ENCODE measurements at places on chromosomes 3 and 15.

DNA sequence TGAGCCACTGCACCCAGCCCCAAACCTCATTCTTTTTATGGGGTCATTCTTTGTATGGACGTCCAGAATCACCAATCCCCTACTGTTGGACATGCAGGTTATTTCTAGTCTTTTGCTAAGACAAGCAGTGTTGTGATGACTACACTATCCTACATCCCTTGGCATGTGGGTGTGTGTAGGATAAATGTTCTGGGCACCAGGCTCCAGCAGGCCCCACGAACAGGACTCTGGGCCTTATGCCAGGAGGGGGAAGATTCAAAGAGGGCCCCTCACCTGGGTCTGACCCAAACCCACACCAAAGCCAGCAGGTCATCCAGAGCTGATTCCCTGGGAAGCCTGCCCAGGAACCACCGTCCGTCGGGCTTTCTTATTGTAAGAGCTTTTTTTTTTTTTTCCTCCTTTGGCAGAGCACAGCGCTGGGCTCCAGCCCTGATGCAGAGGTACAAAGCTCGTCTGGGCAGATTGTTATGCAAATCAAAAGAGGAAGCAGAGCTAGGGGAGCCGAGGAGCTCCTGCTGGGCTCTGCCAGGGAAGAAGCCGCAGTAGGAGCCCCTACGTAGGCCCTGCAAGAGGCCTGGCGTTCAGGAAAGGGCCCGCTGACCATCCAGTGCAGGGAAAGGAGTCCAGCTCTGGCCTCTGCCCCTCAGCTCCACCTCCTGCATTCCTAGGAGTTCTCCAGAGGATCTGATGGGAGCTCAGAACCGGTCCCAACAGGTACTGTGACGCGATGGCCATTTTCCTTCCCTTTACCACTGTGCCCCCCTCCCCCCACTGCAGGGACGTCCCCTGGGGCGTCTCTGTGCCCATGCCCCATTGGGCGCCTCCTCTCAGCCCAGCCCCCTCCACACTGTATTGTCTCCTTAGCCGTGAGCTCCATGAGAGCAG is 29.0 kb upstream of the FURIN start:
- no peak for DNase-seq

GRCh38 chr3:52280050-52280461 is 1.6 kb upstream of the WDR82 start:
- no peak for DNase-seq

GRCh38 chr3:133943639-133944141 is 48.0 kb upstream of the RAB6B start:
- DNase-seq = no peak

GRCh38 chr3:100546020-100546744 is 53.8 kb downstream of the TMEM45A start:
- no peak for DNase-seq

DNA sequence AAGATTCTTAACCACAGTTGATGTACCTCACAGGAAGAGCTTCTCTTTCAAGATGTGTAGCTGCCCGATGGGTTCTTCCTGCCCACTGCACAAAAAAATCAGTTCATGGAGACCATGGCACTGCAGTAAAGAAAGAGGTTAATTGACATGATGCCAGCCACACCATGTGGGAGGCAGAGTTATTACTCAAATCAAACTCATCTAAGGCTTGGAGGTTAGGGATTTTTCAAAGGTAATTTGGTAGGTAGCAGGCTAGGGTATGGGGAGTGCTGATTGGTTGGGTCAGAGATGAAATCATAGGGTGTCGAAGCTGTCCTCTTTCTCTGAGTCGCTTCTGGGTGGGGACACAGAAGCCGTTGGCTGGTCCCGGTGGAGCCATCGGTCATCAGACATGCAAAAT is 57.4 kb upstream of the BDH1 start:
- DNase-seq = no peak

- no peak for DNase-seq
These were observed 159.2 kb upstream of the PPP2R3A start for GRCh38 chr3:135806317-135806716.

DNA sequence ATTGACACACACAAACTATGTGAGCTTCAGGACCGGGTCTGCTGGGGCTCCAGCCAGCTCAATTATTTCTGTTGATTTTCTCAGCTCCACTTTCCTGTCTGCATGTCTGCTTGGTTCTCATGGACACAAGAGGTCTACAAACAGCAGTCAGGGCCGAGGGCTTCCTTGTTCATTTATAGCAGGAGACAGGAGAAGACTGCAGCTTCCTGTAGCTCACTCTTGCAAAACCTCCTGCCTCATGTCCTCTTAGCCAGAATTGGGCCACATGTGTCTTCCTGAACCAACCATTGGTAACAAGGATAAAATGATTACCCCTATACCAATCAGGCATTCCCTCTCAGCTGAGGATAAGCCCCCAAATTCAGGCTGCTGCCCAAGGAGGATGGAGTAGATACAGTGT is 182.8 kb downstream of the TLE3 start:
- no peak for DNase-seq

DNA sequence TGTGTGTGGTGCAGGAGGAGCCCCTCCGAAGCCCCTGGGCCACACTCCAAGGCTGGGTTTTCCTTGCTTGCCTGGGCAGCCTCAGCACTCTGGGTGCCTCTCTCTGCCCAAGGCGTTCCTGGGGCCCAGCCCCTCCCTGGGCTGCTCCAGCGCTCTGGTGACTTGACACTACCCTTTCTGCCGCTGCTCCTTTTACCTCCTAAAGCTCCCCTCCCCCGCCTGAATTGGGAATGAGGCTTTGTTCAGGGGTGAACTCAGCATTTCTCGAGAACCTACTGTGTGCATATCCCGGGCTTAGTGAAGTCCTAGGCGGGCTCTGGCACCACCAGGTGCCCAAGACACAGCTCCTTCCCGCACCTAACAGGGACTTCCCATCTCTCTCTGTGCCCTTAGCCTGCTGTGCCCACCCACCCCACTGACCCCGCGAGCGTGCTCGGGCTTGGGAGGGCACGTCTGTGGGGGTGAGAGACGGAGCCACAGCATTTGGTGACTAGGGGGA is 1.2 kb upstream of the BAHD1 start:
- DNase-seq = no peak

Measured in stimulated activated CD8-positive, alpha-beta memory T cell treated with anti-CD3 and anti-CD28 coated beads, Interleukin-2, amount 100 ng/mL, for 48 hours (primary cell).